Left kidney (tissue), 8 donors: ENCODE measurements at places on chromosomes 12 and 14. TPM values are rescaled to one million over a fixed set of nuclear protein-coding genes. Genes with fewer than 3 reads are reported as not detected.

Gene FGD4
- polyA plus RNA-seq = 19.2 TPM

Gene REM2
- polyA plus RNA-seq = 1.9 TPM

Gene WNT5B
- 5.5 TPM for polyA plus RNA-seq

Gene CFAP54
- 4.4 TPM for polyA plus RNA-seq

Gene TSPAN9
- polyA plus RNA-seq = 79.9 TPM

Gene CLEC2A
- polyA plus RNA-seq = not detected

Gene ZDHHC22
- 0.57 TPM for polyA plus RNA-seq

Gene ACOT6
- 0.25 TPM for polyA plus RNA-seq

Gene BEST3
- 0.48 TPM for polyA plus RNA-seq

Gene NYNRIN
- polyA plus RNA-seq = 54.6 TPM

Gene CCDC177
- 0.05 TPM for polyA plus RNA-seq

Gene ADCY4
- 22.4 TPM for polyA plus RNA-seq

Gene DPY19L2
- 92.3 TPM for polyA plus RNA-seq

Gene TRIAP1
- polyA plus RNA-seq = 39.1 TPM

Gene KLHL33
- 0.60 TPM for polyA plus RNA-seq

Gene CLEC4A
- polyA plus RNA-seq = 3.5 TPM

Gene INHBE
- polyA plus RNA-seq = 0.95 TPM

Gene DAO
- polyA plus RNA-seq = 0.58 TPM

Gene SIX6
- not detected for polyA plus RNA-seq

Gene WIF1
- 1.8 TPM for polyA plus RNA-seq

Gene MVK
- polyA plus RNA-seq = 18.1 TPM
